CD4-positive, alpha-beta T cell treated with Interleukin-15 for 4 hours (primary cell): ENCODE measurements at places on chromosomes 6 and 20.

DNA sequence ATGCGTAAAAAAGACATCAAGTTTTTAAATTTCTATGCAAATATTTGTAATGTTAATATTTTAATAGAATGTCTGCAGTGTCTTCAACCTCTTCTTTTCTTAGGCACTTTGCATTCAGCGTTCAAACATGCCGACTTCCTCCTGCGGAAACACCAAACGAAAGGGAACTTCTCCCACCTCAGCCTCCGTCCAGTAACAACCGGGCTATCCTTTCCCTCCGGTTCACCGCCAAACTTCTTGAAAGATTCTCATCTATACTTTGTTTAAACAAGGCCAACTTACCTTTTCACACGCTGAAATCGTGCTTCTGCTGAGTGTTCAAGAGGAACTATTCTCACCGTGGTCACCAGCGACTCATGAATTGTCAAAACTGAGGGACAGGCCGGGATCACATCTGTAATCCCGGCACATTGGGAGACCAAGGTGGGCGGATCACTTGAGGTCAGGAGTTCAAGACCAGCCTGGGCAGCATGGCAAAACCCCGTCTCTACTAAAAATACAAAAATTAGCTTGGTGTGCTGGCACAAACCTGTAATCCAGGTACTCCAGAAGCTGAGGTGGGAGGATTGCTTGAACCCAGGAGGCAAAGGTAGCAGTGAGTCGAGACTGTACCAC, 44.8 kb downstream of the GJA1 start:
- DNase-seq, result no peak

DNA sequence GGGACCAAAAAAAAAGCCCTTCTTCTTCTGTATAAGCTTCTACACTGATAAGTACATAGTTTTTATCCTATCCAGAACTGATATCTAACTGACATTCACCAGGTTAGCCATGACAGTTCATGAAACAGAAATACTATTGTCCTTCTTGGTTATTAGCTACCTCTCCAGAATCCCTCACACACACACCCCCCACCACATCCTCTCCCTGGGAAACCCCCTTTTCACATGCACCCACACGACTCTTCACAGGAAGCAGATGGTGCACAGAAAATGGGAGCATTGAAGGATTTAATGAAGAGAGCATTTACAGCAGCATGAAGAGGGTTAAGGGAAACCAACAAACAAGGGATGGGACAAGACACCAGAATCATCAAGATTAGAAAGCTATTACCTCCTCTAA, 88.9 kb downstream of the FHL5 start:
- no peak for DNase-seq

GRCh38 chr20:57280221-57280620, 13.8 kb upstream of the BMP7 start:
- DNase-seq, result no peak

- no peak for DNase-seq
Measured at GRCh38 chr20:62365814-62366369, 1.2 kb downstream of the LAMA5 start.

- DNase-seq, result no peak
Measured at GRCh38 chr6:138211048-138211581, 7.2 kb downstream of the PBOV1 start.

- no peak for DNase-seq
Measured at GRCh38 chr20:17395729-17396128, 135.4 kb downstream of the BFSP1 start.

GRCh38 chr6:21846541-21847451, 253.2 kb downstream of the SOX4 start:
- no peak for DNase-seq

GRCh38 chr6:163494279-163494727, 79.8 kb downstream of the QKI start:
- DNase-seq, result no peak

DNA sequence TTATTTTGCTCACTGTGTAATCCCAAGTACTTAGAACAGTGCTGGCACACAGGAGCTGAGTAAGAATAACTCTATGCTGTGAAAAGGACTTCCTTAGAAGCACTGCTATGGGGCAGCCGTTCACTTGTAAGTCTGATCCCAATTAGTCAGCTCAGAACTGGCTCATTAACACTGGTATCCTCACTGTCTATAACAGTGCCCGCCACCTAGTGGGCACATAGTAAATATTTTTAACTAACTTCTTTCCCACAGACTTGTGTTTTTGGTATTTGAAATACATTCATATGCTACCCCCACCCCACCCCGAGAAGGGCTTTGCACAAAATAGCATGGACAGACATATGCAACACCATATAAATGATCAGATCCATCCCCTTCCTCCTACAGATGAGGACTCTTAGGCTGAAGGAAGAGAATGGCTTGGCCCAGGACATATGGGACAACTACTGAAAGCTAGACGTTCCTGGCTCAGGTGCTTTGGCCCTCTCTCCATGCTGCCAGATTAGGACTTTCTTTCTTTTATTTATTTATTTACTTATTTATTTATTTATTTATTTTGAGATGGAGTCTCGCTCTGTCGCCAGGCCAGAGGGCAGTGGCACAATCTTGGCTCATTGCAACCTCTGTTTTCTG, 47.1 kb downstream of the DST start:
- DNase-seq, result peak; percentile 32

DNA sequence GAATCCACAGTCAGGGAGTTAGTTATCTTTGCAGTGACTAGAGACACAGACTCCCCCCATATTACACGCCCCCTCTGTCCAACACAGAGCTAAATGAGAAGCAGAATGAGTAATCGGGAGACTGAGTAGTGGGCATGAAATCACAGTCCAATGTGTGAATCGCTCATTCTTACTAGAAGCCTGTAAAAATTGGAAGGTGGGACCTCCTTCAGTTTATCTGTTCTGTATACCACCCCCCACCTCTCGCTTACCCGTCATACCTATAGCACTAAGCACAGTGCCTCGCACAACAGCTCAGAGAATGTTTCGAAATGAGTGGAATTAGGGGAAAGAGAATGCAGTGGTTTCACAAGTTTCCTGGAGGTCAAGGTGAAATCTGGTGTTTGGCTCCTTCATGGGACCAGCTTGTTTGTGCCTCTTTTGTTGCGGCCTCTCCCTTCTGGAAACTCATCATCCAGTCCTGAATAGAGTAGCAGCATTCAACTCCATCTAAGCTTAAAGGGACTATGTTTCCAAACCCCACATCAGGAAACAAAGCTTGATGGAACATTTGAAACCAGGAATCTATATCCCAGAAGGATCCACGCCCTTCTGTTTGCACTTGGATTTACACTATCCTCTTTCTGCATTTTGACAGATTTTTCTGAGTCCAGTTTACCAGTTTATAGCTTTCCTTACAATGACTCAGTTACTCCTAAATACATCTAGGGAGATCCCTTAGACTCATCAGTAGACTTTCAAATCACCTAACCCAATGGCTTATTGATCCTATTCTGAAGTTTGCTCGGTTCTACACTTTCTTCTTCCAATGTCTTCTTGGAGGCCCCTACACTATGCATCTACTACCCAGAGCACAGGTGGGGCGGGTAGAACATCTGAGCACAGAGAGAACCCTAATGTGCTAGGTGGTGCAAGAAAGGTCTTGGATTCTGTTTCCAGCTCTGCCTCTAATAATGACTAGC, 59.2 kb upstream of the PIM1 start:
- no peak for DNase-seq

GRCh38 chr6:16622193-16622592, 139.1 kb downstream of the ATXN1 start:
- DNase-seq, result no peak

DNA sequence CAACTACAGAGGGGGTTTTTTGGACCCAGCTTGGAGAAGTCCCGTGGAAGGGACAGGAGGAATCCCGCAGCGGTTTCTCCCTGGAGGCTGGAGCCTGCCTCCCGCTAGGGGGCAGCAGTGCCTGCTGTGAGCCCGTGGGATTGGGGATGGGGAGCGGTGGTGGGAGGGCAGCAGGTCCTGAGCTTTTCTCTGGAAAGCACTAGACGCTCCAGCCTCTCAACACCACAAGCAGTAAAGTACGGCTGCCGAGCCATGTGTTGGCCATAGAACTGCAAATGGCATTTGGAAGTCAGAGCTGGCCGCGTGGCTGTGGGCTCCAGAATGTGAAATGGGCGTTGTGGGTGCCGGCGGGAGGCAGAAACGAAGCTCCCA, 47.8 kb downstream of the GMPR start:
- DNase-seq, result peak; percentile 3

GRCh38 chr6:3405679-3406078, 51.2 kb downstream of the SLC22A23 start:
- no peak for DNase-seq

DNA sequence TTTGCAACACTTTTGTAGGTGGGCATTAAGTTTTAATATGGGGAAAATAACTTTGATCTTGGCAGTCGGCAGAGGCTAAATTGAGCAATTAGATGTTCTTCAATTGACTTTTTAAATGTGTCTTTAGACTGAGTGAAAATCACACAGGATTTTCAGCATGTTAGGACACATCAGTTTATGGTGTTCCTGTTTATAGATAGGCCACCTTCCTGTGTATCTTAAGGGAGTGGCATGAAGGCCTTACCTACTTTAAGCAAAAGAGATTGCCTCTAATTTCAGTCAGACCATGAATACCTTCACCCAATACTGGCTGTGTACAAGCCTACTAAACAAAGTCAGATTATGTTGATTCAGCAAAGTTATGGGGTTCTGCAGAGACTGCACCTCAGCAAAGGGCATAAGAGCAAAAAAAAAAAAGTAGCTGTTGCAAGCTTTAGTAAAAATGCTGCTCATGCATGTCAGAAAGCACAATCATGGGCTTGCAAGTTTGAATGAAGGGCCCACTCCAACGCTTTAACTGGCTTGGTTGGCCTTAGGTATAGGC, 848.4 kb downstream of the PHF3 start:
- DNase-seq, result no peak

- no peak for DNase-seq
Measured at GRCh38 chr6:33166811-33167210, 25.5 kb downstream of the COL11A2 start.

DNA sequence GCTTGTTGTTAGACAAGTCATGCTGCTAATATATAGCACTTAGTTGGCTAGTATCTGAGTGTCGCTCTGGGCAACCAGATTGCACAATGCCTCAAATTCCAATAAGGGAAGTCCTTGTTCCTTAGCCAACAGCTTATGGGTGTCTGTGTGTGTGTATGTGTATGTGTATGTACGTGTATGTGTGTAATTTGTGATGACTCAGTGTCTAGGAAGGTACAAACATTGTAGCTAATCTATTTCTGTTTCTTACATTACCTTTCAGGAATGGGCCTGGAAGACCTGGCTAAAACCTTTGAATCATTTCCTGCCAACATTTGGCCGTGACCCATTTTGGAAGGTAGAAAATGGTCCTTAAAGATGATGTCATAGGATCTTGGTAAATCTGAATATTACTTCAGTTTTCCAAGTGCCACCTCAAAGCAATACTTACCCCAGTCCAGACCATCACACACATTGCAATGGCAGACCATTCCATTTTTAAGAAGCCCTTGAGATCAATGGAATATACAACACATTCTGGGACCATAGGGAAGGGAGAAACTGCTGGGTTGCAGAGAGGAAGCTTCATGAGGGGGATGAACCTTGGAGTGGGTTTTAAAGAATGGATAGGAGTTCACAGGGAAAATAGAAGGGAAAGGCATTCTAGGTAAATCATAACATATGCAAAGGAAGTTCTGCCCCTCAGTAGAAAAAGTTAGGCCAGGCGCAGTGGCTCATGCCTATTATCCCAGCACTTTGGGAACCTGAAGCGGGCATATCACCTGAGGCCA, 25.1 kb downstream of the NEDD9 start:
- DNase-seq, result no peak

- DNase-seq, result no peak
Measured at GRCh38 chr20:37325206-37325605, 20.7 kb upstream of the SRC start.

GRCh38 chr6:69584536-69584912, 212.3 kb downstream of the LMBRD1 start:
- no peak for DNase-seq

GRCh38 chr6:127586372-127586771, 9.4 kb downstream of the C6orf58 start:
- DNase-seq, result no peak

GRCh38 chr6:135071541-135071940, 16.9 kb upstream of the HBS1L start:
- no peak for DNase-seq

DNA sequence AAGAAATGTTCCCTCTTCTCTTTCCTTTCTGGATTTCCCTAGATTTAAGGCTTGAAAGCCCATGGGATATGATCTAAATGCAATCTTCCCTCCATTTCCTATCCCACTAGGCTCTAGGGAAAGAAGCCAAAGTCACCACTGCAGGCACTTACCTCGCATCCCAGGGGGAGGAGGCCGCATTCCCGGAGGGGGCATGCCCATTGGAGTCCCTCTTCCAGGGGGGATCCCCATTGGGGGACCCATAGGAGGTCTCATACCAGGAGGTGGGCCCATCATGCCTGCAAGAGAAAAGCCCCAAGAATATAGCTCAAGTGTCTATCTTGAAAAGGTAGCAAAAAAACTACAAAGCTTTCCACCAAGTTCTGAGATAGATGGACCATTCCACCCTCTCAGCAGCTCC, 8.1 kb downstream of the SNRPB start:
- no peak for DNase-seq
